Stimulated activated CD4-positive, alpha-beta T cell treated with anti-CD3 and anti-CD28 coated beads, Interleukin-12 subunit alpha, Interleukin-12 subunit beta, amount 100 ng/mL, for 24 hours (primary cell): ENCODE measurements at places on chromosomes 6 and 20.

GRCh38 chr6:112389361-112389760 is 42.2 kb downstream of the RFPL4B start:
- no peak for DNase-seq

DNA sequence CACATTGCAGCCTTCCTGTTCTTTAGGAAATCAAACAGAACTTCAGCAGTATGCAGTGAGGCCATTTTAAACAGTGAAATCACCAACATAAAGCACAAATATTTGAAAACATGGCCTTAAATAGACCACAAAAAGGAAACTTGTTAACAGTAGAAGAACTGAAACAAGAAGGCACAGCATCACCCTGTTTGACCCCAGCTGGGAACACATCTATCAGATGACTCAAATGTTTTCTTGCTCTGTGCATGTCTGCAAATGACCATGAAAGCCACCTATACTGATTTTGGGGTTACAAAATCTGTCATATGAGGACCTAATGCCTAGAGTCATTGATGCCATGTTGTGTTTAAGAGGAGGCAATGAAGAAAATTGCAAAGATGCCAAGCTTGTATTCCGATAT is 123.8 kb upstream of the ADGRF1 start:
- no peak for DNase-seq

GRCh38 chr6:14722001-14722562 is 523.8 kb upstream of the JARID2 start:
- DNase-seq: no peak

DNA sequence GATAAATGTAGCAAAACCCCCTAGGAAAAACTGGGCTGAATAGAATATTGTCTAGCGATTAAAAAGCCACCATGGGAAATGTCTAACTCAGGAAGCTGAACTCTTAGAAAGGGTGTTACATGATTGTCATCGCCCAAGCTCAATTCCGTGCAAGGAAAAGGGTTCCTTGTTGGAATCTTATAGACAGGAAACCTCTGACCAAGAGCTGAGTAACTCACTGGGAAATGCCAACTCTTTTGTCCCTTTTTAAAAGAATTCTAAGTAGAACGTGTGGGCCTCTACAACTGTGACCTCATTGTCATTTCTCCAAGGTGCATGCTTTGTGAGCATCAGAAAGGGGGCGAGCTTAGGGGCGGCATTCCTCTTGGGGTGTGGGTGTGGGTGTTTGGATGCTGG is 88.1 kb downstream of the SYNJ2 start:
- no peak for DNase-seq

GRCh38 chr20:2465100-2465499 is 5.5 kb downstream of the SNRPB start:
- DNase-seq: no peak

DNA sequence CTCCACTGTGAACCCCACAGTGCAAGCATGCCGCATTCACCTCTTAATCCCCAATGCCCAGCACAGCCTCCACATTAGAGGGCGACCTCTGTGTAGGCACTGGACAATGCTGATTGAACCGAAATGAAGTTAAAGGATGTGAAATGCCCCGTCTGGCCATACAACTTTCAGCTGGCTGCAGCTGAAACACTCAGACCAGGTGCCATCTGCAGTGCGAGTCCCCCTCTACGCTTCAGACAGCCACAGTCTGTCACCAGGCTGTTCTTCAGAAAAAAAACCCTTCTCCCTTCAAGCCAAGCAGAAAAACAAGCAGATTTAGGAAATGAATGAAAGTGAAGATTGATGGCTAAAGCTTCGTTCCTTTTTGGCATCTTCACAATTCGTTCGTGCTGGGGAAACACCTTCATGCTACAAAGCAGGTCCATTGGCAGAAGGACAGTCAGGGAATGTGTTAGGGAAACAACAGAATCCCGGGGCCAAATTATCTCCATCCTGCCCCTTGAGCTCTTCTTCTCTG is 44.7 kb downstream of the TNFAIP3 start:
- no peak for DNase-seq

- no peak for DNase-seq
Observed at GRCh38 chr20:41631826-41632225, 13.6 kb upstream of the CHD6 start.

DNA sequence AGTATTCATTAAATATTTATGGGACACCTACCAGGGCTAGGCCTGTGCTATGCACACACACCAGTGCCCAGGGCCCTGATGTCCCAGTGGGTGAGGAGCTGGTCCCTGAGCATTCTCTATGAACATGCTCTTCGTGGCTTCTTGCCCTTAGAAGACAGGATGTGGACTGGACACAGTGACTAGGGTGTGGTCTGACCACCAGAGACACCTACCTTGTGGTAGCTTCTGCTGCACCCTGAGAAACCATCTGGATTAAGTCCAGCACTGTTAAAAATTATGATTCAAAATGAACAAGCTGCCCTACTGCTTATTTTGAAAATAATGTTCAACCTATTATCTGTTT is 112.9 kb upstream of the RPS6KA2 start:
- DNase-seq: no peak

GRCh38 chr20:63095718-63096654 is 89.2 kb upstream of the BHLHE23 start:
- no peak for DNase-seq
